ENCODE measurements at places on chromosomes 6 and 20.

GRCh38 chr6:162468326-162468725, 259.2 kb downstream of the PRKN start:
- no peak for DNase-seq

GRCh38 chr6:5302995-5303622, 41.8 kb downstream of the FARS2 start:
- peak; percentile 12 for DNase-seq

DNA sequence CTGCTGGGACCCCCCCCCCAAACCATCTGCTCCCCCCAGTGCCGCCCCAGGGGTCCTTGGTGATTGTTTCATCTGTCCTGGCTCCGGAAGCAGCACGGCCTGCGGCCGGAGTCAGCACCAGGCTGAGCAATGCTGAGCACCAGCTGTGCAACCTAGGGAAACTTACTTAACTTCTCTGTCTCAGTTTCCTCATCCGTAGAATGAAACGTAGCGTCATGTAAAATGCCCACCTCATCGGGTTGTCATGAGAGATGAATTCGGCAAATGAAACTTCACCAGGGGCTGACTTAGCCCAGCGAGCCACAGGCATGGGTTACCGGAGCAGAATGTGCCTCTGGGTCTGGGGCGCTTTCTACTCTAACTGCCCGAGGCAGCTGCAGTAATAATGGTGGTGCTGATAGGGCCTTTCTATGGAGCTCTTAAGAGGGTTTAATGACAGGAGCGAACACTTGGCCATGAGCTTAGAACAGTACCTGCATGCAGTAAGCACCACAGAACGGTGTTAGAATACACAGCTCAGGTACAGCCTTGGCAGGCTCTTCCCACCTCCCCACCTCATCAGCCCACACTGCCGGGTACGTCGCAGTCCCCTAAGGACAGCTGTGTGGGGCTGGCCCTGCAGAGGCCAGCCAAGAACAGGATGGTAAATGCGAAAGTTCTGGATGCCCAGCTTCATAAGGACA, 1.7 kb downstream of the THBS2 start:
- DNase-seq: no peak

GRCh38 chr6:126657561-126658175, 317.8 kb downstream of the CENPW start:
- DNase-seq: peak; percentile 18

- no peak for DNase-seq
Observed at GRCh38 chr6:127199470-127199869, 67.2 kb upstream of the RNF146 start.

DNA sequence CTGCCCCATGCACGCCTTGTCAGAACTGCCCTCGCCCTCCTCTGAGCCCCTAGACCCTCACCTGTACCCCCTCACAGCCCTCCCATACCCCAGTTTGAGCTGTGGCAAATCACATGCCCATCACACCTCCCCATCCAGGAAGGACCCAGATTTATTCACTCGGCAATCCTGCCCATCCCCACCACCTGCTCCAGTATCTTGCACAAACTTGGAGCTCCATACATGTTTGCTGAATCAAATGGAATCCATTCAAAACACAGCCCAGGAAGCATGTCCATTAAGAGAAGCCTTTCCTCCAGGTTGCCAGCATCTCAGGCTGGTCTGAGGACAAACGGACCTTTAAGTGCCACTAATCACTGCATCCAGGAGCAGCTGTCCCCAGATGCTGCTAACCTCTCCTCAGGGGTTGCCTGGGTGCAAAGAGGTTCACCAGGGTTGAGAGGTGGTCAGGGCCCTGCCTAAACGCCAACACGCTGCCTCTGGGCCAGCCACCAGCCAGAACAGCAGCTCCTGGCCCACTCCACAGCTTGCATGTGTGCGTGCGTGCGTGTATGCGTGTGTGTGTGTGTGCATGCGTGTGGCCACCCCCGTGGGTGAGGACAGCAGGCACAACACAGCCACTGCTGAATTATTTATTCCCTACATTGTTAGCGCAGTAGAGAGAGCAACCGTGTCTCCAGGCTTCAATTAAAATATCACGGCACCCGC, 31.0 kb downstream of the GRM4 start:
- no peak for DNase-seq

- no peak for DNase-seq
Observed at GRCh38 chr6:111789598-111789997, 83.7 kb downstream of the FYN start.

DNA sequence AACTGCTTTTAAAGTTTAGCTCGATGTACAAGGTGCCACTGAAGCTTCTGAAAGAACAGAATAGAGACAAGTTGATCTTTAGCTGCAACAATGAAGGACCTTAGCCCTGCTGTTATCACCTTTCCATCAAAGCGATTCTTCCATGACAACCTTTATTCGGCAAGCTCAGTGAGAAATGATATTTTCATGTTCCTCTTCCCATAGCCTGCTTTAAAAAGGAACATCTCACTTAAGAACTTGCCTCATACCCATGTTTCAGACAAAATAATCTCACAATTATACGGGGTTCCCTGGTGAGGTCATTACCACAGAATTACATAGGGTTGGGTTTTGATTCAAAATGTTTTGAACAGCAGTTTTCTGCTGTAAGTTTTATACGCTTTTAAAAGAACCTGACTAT, 264.2 kb downstream of the THBS2 start:
- DNase-seq: no peak

GRCh38 chr6:107867302-107867615, 43.1 kb upstream of the SCML4 start:
- DNase-seq: no peak

DNA sequence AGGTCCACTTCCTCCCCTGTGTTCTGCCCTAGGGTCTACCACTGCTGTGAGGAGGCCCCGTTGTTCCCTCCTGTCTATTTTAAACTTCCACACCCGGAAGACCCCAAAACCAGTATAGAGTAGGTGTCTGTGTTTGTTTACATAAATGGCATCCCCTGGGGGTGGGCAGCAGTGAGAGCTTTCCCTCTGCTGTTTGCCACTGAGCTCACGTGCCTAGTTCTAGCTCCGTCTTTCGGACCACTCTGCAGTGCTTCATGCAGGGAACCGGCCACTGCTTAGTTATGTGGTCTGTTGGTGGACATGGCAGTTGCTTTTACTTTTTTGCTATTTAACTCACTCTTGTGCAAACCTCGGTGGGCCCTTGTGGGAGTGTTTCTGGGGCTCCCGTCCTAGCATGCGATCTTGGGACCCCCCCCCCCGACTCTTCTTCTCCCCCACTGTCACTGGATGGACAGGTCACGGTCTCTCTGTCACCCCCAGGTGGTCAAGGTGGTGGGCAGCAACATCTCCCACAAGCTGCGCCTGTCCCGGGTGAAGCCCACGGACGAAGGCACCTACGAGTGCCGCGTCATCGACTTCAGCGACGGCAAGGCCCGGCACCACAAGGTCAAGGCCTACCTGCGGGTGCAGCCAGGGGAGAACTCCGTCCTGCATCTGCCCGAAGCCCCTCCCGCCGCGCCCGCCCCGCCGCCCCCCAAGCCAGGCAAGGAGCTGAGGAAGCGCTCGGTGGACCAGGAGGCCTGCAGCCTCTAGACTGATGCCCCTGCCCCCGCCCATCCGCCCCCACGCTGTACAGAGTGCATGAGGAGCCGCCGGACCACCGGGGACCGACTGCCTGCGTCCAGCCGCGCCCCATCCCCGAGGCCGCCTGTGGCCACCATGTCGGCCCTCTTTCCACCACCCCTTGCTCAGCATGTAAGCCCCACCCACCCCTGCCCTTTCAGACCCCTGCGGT, 40.9 kb downstream of the VSTM2L start:
- DNase-seq: no peak

GRCh38 chr6:84615113-84615850, 149.1 kb downstream of the TBX18 start:
- DNase-seq: no peak

DNA sequence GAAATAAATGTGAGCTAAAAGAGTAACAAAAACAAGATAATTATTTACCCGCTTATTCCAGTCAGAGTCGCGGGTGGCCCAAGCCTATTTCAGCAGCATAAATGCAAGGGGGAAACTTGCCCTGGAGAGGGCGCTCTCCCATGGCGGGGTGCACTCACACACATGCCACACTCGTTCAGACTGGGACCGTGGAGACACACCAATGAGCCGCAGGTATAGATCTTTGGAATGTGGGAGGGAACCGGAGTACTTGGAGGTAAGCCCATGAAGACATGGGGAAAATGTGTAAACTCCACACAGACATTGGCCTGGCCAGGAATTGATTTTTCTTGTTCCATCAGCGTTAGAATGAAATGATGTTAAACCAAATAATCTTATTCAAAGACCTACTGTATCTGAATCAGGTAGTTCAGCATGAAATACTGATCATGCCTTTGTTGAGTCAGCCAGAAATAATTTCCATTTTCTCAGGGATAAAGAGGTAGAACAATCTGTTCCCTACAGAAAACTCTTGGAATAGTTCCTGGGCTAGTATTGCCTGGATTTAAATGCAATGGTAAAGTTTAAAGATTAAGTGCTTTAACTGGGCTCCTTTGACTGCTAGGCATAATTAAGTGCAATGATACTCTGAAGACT, 191.5 kb downstream of the MCHR2 start:
- DNase-seq: no peak

DNA sequence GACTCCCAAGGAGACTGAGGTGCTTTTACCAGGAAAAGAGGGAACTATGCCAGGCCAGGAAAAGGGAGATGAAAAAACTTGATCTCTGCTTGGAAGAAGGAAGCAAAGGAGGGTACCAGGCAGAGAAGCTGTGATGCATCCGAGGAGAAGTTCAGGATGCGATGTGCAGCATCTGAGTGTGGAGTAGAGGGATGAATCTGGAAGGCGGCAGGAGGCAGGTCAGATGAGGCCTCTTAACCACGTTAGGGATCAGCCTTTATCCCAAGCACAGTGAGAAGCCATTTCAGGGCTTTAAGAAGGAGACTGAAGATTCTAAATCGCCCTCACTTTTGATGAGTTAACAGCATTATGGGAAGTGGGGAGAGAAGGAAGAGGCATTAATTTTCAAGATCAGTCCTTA, 44.9 kb upstream of the EYA2 start:
- no peak for DNase-seq

DNA sequence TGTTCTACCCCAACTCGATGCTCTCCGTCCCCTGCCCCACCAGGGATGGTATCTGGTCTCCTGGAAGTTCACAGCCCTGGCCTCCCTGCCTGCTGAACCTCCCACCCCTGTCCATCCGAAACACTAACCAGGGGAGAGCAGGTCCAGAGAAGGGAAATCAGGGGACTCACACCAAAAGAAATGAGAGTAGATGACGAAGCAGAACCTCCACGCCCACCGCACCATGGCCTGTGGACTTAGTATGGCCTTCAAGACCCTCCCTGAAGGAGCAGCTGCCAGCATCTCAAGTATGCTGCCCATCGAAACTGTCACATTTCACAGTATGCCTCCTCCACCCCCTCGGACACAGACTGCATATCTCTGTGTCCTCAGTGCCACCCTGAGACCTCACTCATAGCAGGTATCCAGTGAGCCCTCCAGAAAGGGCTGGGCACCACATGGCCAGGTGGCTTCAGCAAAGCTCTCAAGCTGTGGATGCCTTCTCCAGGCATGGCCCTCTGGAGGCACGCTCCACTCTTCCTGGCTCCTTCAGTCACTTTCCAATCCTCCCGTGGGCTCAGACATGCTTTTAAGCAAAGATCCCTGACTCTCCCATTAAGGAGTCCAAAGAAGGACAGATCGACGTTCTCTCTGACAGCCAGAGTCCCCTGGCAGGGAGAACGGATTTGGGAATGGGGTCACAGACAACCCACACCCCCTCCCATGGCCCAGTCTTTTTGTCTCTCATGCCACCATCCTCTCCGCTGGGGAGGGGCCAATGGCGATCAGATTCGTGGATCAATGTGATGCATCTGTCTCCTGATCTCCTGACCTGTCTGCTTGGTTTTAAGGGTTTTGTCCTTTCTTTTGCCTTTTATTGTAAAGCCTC, 158.4 kb downstream of the ANKRD60 start:
- DNase-seq: peak; percentile 6

- no peak for DNase-seq
Observed at GRCh38 chr20:16444057-16444777, 129.0 kb downstream of the KIF16B start.

DNA sequence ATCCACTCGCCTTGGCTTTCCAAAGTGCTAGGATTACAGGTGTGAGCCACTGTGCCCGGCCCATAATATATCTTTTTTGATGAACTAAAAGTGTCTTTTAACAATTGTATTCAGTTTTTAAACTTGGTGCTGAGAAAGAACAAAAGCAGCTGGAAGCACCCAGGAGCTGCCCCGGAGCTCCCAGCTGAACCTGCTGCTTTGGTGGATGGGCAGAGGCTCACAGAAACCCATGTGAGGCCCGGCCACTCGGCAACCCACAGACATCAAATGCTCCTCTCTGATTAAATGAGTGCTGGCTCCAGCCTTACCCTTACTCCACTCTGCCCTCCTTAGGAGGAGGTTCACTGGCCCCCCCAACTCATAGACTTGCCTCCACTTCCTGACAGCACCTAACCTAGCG, 59.4 kb upstream of the FRMD1 start:
- no peak for DNase-seq

GRCh38 chr20:34377072-34377847, 14.2 kb downstream of the ITCH start:
- DNase-seq: no peak

GRCh38 chr6:18536591-18537055, 149.5 kb downstream of the RNF144B start:
- DNase-seq: no peak
